Body of pancreas (tissue), 4 donors: ENCODE measurements at places on chromosomes 12 and 14.

DNA sequence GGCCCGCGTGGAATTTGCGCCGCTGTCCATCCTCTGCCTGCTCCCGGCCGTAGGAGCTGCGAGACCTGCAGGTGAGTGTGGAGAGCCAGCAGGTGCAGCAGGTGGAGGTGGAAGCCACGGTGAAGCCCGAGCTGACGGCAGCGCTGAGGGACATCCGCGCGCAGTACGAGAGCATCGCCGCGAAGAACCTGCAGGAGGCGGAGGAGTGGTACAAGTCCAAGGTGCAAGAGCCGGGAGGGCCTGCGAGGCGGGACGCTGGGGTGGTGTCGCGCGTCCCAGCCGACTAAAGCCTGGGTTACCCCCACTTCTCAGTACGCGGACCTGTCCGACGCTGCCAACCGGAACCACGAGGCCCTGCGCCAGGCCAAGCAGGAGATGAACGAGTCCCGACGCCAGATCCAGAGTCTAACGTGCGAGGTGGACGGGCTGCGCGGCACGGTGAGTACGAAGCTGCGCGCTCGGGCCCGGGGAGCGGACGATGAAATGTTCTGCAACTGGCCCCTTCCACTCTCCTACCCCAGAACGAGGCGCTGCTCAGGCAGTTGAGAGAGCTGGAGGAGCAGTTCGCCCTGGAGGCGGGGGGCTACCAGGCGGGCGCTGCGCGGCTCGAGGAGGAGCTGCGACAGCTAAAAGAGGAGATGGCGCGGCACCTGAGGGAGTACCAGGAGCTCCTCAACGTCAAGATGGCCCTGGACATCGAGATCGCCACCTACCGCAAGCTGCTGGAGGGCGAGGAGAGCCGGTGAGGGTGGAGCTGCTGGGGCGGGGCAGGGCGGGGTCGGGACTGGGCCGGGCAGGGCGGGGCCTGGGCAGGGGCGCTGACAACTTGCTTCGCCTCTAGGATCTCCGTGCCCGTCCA lies 2.1 kb downstream of the PRPH start:
- peak; percentile 51 for DNase-seq

DNA sequence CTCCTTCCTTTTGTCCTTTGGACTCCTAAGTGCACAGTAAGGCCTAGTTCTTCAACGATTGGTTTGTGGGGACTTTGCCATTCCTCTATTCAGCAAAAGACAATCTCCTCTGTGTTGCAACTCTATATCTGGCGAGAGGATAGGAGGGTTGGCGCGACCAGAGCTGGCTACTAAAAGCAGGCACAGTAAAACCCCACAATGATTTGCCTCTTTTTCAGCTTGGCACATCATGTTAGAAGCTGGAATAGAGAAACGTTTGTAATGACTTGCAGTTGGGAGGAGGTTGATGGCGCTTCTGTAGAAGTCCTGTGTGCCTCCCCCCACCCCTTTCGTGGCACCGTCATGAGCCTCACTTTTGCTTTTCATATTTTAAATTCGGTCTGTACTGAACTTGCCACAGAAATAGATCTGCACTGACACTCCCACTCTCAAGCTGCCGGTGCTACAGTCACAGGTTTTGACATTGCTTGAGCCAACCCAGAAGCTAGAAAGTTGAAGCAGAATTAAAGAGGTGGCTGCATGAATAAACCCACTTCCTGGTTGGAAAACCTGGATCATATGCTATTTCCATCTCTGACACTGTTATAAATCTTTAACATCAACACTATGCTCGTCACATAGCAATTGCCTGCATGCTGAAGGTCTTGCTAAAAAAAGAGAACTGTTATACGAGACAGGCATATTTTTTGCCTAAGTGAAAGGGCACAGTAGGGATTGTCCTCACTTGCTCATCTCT lies 315.3 kb upstream of the PRICKLE1 start:
- no peak for DNase-seq

DNA sequence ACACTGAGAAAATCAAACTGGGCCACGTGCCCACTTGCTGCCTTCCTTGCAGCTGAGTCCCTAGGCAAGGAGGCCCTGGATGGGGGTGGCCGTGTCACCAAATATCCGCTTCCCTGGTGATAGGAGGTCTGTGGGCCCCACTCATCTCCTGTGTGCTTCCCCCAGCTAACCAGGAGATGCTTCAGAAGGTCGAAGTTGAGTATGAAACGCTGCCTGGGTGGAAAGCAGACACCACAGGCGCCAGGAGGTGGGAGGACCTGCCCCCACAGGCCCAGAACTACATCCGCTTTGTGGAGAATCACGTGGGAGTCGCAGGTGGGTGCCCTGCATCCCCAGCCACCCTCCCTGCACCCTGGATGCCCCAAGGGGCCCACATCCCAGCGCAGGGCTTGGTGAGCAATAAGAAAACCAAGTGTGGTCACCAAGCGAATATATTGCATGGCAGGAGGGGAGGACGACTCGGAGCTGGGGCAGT lies 6.8 kb upstream of the SIVA1 start:
- no peak for DNase-seq

- DNase-seq = no peak
Observed at GRCh38 chr12:92759634-92760268, 57.0 kb downstream of the PLEKHG7 start.

- DNase-seq = no peak
Observed at GRCh38 chr14:88868558-88869159, 44.2 kb downstream of the TTC8 start.

- DNase-seq = no peak
Observed at GRCh38 chr12:26961803-26962202, 23.5 kb downstream of the FGFR1OP2 start.

GRCh38 chr12:91264178-91264577 lies 81.6 kb upstream of the DCN start:
- no peak for DNase-seq

DNA sequence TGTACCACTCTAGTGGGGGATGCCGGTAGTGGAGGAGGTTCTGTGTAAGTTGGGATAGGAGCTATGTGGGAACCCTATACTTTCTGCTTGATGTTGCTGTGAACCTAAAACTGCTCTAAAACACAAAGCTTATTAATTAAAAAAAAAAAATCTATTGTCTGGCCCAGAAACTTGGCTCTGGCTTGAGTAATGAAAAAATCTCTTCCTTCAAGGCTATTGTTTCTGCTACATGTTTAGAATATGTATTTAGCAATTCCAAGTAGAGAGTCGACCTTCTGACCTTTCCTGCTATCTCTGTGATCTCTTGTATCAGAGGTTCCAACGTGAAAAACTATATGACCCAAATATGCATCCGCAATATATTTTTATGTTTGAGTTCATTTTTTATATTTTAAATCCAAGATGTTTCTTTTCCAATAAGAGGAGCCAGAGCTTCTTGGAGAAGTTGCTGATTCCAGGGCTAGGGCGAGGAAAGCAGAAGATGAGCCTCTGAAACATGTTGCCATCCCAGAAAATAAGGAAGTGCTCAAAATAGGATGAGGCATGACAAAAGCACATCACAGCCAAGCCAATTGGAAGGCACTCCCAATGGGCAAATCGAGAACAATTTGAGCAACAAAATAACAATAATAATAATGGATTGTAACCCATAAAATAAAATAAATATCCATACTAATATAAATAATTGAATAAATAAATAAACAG lies 184.6 kb upstream of the TMEM260 start:
- no peak for DNase-seq

DNA sequence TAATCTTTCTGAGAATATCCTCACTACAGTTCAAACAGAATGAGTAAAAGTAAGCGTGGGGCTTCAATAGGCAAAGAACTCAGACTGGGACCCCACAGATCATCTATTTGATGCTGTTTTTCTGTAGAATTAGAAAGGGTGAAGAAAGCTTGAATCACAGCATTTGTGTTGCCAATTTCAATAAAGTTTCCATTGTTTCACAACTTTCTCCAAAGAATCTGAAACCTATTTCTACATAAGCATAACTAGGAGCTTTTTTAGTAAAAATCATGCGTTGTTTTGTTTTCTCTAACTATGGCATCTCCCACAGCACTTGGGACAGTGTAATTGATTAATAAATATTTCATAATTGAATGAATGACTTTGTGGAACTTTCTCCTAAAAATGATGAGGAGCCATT lies 16.7 kb upstream of the NEDD1 start:
- DNase-seq = no peak

DNA sequence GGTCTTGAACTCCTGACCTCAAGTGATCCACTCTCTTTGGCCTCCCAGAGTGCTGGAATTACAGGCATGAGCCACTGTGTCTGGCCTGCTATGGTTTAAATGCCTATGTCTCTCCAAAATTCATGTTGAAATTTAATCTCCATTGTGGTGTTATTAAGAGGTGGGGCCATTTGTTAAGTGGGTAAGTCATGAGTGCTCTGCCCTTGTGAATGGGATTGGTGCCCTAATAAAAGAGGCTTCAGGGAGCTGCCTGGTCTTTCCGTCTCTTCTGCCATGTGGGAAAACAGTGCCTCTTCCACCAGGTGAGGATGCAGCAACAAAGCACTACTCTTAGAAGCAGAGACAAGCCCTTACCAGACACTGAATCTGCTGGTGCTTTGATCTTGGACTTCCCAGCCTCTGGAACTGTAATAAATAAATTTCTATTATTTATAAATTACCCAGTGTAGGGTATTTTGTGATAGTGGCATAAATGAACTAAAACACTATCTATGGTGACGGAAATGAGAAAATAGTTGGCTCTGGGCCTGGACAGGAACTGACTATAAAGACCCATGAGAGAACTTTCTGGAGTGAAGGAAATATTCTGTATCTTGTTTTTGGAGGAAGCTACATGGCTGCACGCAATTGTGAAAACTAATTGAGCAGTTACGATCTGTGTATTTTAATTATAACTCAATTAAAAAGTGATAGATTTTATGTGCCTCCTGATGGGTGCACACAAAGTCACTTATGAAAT lies 12.1 kb upstream of the ATP23 start:
- DNase-seq = no peak

DNA sequence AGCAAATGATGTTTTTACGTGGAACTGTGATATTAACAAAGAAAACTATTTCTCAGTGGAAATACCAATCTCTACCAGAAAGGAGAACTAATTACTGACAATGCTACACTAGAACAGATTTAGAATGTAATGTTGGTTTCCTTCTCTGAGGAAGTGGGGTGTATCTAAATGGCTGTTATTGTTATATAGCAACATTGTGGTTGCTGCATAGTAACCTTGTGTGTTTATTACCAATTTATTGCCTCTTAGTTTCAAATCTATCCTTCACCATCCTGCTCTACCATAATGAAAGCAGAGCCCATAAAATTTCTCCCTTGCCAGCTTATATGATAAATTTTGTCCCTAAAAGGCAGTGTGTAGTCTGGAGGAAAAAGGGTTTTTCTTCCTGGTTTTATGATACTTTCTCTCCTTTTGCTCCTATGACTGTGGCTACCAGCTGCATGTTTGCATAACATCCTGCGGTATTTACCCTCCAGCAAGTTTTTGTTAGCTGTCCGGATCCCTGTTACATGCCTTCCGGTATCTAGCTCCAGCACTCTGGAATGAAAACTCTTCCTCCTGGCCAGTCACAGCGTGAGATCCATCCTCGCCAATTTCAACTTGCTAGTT lies 5.7 kb upstream of the KLRK1 start:
- no peak for DNase-seq

DNA sequence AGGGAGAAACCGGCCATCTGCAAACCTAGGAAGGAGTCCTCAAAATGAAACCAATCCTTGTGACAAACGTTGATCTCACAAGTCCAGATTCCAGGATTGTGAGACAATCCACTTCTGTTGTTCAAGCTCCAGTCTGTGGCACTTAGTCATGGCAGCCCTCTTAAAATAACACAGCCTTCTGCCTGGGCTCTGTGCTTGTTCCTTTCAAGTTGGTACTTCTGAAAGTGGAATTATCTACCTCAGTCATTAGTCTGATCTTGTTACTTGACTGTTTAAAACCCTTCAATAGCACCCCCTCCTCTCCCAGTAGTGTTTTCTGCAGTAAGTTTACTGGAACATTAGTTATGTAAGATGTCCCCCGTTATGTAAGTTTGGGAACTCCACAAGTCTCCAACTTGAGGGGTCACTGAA lies 111.0 kb upstream of the HIF1A start:
- no peak for DNase-seq

- no peak for DNase-seq
Observed at GRCh38 chr14:98913967-98914650, 357.9 kb downstream of the BCL11B start.

- no peak for DNase-seq
Observed at GRCh38 chr12:16603260-16603915, 2.6 kb downstream of the LMO3 start.

DNA sequence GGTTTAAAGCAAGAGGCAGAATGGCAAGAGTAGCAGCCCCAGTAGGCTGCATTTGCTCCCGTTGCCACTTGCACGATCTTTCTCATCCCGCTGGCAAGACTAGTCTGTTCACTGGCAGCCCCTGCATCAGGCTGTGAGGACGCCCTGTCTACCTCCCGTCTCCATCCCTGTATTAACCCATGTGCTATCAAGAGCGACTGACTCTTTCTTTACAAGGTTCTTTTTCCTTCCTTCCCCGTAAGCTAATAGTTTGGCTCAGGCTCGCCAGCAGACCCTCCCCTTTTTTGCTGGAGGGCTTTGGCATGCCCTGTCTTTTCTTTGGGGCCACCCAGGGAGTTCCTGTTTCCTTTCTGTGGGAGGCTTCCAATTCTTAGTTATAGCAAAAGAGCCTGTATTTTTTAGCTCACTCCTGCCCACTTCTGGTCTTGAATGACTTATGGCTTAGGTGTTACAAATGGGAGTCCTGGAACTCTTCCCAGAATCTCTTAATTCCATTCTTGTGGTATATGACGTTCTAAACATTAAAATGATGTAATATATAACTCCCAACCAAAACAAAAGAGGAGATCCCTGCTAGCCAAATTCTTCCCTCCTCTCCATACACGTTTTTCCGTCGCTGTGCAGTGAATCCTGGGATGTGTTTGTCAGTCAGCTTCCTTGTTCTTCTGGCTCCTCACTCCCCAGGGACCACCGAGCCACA lies 149.0 kb downstream of the PRKCH start:
- DNase-seq = peak; percentile 10

DNA sequence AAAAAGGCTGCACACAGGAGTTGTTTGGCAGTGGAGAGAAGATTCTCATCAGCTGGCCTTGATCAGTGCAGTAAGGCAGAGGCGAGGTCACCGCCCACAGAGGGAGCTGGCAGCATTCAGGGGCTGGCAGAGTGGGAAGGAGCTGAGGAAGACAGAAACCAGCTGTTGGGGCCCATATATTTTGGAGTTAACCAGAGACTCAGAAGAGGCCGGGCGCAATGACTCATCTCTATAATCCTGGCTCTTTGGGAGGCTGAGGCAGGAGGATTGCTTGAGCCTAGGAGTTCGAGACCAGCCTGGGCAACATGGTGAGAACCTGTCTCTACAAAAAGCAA lies 17.7 kb downstream of the SMCO2 start:
- peak; percentile 18 for DNase-seq

DNA sequence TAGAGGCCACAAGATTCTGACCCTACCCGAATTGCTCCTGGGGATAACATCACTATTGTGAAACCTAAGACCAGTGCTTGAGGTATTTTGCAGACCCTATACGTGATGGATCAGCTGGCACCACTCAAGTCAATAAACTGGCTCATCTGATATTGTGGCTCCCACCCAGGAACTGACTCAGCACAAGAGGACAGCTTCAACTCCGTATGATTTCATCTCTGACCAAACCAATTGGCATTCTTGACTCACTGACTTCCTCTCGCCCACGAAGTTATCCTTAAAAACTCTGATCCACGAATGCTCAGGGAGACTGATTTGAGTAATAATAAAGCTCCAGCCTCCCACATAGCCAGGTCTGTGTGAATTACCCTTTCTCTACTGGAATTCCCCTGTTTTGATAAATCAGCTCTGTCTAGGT lies 1036.1 kb upstream of the TMEM132C start:
- no peak for DNase-seq

- no peak for DNase-seq
Observed at GRCh38 chr12:22409377-22410164, 75.1 kb upstream of the ST8SIA1 start.

- no peak for DNase-seq
Observed at GRCh38 chr14:39417014-39417413, 15.2 kb downstream of the FBXO33 start.
